ENCODE measurements at places on chromosomes 5 and 9.

- DNase-seq: no peak
Measured at GRCh38 chr5:134247428-134248224, 21.8 kb upstream of the PPP2CA start.

DNA sequence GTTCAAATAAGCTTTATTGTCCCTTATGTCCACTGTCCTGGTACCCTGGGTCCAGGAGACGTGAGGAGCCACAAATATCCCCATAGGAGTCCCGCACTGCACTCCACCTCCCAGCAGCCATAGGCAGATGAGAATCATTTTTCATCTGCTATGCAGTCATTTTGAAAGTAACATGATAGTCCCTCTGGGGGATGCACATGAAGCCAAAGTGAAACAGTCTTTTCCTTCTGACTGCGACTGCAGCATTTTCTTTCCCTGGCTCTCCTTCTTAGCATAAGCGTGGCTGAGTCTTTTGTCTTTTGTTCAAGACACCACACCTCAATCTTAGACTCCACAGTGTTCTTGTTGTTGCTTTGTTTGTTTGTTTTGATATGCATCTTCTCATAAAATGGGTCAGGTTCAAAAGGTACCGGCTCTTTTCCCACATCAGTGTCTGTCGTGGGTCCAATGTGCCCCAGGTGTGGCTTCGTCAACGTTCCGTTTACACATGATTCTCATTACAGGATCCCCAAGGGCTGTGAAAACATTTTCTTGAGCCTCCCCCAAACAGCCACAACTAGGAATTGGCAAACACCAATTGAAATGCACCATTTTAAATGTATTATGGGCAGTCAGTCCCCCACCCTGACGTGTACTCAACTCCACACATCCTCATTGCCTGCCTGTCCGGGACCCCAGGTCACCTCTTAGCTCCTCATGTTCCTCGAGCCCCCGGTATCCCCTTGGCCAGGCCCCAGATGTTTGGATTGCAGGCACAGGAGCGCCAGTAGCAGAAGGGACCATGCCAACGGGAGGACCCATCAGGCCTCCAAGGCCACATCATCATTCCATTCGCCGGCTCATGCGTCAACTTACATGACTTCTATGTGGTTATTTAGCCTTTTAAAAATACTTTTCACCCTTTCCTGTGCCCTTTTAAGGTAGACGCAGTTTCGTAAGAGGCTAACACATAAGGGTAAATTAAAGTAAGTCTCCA is 237.8 kb upstream of the DAPK1 start:
- no peak for DNase-seq

GRCh38 chr9:121771418-121771817 is 120.0 kb downstream of the DAB2IP start:
- DNase-seq: no peak

GRCh38 chr5:98414938-98415337 is 358.5 kb upstream of the RGMB start:
- DNase-seq: no peak

GRCh38 chr5:4523038-4523437 is 617.1 kb upstream of the ADAMTS16 start:
- DNase-seq: no peak

GRCh38 chr5:153623751-153624450 is 133.4 kb downstream of the GRIA1 start:
- no peak for DNase-seq

DNA sequence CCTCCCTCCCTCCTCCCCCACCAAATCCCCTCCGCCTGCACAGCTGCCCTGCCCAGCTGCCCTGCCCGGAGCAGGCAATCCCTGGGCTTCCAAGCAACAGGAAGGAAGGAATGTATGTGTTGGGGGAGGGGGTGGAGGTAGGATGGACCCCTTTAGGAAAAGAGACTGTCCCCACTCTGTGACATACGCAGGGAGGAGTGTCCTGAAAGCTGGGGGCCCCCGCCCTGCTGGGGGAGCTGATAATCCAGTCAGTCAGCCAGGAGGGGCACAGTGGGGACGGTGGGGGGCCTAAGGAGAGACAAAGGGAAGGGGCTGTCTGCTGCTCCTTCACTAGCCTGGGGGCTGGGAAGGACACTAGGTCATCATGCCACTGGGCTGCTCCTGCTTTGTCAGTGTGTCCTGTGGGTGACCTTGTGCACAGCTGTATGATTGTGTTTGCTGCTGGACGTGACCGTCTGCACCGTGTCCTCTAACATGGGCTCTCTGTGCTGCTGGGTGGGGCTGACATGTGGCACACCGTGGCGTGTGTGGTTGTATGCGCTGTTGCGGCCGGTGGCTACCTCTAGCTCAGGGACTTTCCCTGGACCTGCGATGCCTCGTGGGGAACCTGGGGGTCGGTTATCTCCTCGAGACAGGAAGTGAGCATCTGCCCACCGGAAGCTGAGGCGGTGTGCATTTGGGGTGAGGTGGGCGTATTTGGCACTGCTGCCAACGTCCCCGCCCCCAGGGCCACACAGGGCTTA is 3.0 kb downstream of the N4BP3 start:
- no peak for DNase-seq

DNA sequence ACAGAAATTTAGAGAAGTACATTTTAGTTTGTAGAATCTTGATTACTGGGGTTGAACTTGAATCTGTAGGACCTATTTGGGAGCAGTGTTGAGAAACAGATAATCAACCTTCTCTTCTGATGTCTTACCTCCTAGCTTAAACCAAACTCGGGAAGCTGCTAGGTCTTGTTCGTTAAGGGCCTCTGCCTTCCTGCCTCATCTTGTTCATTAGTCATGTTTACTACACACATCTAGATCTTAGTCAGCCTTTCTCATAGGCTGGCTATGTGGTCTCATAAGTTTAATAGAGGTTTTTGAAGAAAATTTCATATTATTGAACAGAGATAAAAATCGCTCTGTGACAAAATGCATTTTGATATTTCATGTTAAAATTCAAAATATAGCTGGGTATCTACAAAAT is 331.0 kb upstream of the EDIL3 start:
- no peak for DNase-seq

DNA sequence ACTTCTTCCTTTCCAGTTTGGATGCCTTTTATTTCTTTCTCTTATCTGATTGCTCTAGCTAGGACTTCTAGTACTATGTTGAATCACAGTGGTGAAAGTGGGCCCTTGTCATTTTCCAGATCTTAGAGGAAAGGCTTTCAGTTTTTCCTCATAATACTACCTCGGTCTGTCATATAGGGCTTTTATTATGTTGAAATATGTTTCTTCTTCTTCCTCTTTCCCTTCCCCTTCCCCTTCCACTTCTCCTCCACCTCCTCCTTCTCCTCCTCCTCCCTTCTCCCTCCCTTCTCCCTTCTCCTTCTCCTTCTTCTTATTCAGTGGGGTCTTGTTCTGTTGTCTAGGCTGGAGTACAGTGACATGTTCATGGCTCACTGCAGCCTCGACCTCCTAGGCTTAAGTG is 9.2 kb upstream of the TERT start:
- no peak for DNase-seq

- no peak for DNase-seq
Measured at GRCh38 chr9:123364241-123364824, 8.3 kb downstream of the CRB2 start.

GRCh38 chr5:170633235-170634081 is 129.6 kb downstream of the KCNIP1 start:
- no peak for DNase-seq

GRCh38 chr5:59134471-59135163 is 551.7 kb downstream of the RAB3C start:
- DNase-seq: no peak

DNA sequence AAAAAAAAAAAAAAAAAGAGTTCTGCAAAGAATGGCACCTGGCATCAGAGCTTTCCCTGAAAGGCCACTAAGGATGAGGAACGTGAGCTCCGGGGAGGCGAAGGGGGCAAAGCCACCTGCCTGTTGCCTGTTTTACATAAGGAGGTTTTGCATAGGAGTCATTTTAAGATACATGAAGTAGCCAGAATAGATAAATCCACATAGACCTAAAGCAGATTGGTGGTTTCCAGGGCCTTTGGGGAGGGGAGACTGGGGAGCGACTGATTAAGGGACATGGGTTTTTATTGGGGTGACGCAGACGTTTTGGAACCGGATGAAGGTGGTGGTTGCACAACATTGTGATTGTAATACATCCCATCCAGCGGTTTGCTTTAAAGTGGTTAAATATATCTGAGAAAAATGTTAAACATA is 7.1 kb downstream of the NEK6 start:
- DNase-seq: no peak

DNA sequence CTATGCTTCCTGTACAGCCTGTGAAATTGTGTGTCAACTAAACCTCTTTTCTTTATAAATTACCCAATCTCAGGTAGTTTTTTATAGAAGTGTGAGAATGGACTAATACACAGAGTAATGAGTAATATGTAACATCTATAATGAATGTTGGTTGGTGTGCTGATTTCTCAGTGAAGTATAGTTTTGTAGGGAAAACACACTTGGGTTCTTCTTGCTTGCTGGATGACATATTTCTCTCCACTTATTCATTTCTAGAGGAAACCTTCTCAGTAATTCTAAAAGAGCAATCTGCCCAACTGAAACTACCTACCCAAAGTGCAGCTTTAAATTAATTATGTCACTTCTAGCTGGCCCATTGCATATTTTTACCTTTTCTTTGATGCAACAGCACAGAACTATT is 81.1 kb upstream of the RORB start:
- DNase-seq: no peak

DNA sequence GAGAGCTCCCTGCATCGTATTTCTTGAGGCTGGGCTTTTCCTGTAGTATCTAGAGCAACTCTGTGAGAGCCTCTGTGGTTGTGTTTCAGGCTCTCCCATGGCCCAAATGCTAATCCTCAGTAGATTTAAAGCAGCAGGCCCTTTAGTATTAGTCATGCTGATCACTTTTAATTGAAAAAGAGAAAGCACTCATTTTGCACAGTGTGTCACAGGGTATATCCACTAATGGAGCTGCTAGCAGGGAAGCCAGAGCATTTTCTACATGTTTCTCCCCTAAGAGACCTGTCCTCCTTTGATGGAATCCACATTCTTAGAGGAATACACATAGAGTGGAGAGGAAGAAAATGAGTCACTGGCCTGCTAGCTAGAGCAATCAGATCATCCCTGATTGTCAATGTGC is 348.5 kb downstream of the TMEM232 start:
- no peak for DNase-seq

DNA sequence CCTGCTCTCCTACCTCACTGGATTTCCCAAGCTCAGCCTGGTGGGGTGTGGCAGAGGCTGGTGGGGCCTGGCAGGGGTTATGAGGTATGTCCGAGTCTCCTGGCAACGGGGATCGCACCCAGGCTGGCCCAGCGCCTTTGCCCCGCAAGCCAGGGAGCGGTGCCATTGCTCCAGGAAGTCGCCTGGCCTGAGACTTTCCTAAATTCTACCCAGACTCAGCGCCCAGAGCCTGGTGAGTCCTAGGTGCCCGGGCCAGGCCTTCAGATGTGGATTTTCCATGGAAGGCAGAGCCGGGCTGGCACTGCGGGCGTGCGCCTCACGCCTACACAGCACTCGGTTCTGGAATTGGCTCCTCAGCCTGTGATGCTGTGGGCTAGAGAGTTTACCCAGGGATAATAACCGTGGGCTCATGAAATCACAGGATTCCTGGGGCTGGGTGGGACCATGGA is 155.4 kb upstream of the COL5A1 start:
- no peak for DNase-seq

DNA sequence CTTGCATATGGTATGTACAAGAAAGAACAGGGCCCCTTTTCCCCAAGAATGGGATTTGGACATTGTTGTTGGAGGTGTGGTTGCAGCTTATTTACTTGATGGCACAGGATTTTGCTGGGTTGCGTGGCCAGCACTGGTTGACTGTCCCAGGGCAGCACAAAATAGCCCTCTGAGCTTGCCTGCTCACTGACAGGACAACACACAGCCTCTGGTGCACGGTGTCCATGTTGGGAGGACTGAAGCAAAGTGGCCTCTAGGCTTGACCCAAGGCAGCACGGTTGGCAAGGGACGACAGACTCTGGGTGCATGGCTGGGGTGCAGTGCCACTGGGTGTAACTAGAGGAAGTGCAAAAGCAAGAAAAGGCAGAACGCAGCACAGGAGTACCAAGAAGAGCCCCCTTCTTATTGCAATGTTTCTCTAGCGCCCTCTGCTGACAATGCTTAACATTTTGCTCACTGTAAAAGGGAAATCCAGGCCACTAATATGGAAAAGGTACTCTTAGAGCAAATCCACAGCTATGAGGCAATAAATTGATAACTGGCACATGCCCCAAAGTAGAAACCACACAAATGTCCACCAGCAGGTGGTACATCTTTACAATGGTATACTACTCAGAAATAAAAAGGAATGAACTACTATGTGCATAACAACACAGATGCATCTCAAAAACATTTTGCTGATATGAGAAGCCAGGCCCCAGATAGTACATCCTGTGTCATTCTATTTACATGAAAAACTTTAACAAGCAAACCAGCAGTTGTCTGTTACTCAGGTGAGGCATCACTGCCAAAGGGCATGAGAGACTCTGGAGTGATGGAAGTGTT is 47.4 kb upstream of the BARX1 start:
- DNase-seq: peak; percentile 64

GRCh38 chr5:145660897-145661640 is 174.1 kb downstream of the PRELID2 start:
- DNase-seq: no peak

- no peak for DNase-seq
Measured at GRCh38 chr9:5481322-5482040, 28.9 kb upstream of the PDCD1LG2 start.

DNA sequence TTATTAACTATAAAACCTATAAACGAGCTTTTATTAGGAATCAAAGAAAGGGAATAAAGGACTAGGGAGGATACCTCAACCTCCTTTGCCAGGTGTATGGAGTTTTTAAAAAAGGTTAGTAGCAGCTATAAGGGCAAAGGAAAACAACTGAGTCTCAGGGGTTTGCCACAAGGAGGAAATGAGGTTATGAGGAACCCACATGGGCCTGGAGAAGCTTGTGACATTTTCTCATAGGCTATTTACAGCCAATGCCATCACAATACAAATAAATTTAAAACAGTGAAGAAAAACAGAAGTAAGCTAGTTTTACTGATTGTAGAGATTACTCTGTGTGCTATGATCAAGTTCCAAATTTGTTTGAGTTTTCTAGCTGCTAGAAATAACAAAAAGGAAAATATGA is 92.6 kb downstream of the CDKN2A start:
- no peak for DNase-seq

DNA sequence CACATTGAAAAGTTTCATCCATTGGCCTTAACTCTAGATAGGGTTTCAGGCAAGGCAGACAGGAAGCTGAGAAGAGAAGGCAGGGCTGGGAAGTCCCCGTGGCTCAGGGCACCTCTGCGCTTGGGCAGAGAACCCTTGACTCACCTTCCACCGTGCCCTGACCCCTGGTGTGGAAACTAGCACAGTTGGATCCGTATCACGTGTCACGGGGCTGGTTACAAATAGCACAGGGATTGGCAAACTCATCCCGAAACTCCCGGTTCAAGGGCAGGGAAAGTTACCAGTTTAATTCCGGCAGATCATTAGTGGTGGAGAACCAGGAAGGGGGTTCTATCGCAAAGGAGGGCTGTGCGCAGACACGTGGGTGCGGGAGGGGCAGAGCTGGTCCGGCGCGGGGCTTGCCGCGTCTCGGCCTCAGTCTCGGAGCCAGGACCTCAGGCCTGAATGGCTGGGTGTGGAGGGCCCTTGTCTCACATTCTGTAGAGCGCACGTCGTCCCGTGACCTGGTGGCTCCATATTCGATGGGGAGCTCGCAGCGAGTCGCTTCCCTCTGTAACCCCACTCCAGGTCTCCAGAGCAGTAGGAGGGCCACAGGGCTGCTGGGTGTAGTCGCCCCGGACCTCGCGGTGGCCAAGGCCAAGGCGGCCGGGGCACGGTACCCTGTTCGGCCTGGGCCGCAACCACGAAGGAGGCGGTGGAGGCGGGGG is 771 bp upstream of the TMEM171 start:
- no peak for DNase-seq

GRCh38 chr9:135566552-135566951 is 5.0 kb downstream of the PAEP start:
- no peak for DNase-seq
